ENCODE measurements at places on chromosomes 5 and 9.

DNA sequence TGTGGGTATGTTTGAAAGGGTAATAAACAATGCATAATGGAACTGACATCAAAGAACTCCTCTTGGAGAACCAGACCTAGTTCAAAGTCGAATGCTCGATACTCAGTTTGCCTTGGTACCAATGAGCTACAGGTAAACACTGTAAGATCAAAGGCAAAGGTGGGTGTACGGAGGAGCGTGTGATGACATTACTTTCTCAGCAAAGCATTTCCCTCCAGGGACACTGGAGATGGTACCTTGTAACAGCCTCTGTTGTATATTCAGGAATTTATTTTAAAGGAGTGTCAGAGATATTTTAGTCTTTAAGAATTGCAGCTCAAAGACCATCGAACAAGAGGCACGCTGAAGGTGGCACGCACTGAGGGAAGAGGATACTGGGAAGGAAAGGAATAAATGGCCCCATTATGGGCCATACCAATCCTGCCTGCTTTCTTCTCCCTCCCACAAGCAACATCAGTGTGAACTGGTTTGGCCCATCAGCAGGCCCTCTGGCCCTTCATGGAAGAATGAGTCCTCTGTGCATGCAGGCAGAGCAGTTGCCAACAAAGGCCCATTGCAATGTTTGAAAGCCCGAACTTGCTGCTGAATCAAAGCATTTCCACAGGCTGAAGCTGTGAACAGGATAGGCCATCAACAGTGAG lies 410.2 kb downstream of the ACTL7B start:
- no peak for DNase-seq

GRCh38 chr9:137743695-137744094 lies 124.9 kb downstream of the EHMT1 start:
- no peak for DNase-seq

DNA sequence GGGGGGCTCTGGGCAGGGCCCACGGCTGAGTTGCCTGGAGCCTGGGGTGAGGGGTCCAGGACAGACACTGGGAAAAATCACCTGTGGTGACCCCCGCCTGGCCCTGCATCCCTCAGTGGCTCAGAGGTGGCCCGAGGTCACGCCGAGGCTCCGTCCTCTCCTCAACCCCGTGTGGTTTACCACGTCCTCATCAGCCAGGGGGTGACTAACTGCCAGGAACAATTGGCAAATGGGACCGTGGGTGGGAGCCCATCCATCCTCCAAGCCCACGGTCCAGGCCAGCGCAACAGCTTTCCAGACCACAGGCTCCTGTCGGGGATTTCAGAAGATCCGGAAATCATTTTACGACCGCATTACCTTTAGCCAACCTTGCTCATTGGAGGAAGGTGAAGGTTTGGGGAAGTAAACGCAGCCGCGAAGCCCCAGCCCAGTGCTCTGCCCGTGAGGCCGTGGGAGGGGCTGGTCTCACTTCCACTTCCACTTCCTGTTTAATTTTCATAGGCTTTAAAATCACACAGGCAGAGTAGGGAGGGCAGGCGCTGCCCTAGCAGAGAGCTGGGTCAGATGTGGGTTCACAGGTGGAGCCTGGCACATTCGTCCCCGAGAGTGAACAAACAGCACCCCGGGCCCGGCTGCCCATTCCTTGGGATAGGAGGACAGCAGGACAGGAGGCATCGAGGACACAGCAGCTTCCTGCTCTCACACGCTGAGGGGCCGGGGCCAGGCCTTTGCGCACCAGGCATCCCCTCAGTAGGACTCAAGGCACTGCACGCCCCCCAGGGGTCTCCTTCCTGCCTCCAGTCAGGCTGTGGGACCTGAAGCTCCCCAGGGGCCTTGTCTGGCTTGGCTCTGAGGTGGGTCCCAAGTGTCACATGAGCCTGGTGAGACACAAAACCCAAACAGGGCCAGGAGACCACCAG lies 19.8 kb upstream of the SLC9A3 start:
- no peak for DNase-seq

- DNase-seq, result no peak
Observed at GRCh38 chr9:93911801-93912554, 43.2 kb downstream of the BARX1 start.

DNA sequence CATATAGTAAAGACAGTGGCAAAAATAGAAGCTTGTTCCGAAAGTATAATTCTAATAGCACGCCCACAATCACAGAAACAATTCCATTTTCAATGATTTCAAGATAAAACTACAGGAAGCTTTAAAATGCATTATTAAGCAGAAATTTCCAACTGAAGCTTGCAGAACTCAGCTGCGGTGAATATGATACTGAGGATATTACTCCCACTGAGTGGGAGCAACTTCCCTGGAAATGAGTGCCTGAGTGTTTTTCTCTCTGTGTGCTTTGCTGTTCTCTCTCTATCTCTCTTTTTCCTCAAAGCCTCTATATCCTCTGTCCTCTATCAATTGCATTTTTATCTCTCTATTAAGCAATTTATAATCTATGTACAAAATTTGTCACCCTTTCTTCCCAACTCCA lies 187.5 kb upstream of the PRDM9 start:
- DNase-seq, result no peak

- no peak for DNase-seq
Observed at GRCh38 chr5:67129768-67130167, 66.8 kb downstream of the CD180 start.

GRCh38 chr5:57745700-57746651 lies 263.4 kb upstream of the ACTBL2 start:
- DNase-seq, result no peak

DNA sequence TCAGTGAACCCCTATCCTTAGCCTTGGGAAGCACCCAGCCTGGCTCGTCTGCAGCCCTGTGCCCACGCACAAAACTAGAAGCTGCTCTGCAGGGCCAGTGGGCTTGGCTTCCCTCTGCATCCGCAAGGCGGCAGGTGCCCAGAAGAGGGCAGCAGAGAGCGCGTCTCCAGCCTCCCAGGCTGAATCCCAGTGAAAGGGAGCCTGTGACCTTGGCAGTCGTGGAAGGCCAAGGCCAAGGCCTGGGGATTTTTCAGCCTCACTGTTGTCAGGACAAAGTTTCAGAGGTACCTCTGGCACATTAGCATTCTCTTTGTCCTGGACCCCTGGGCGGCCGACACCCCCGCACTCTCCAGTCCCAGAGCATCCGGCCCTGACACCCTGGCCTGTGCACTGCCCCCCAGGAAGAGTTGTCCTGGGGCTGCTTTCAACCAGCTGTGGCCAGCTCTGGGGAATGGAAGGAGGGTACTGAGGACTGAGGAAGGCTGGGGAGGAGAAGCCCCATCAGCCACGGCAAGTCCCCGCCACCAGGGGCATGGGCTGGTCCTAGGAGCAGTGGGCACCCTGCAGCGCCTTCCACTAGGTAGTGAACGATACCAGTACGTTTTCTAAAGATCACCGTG lies 63.6 kb upstream of the IL17B start:
- peak; percentile 76 for DNase-seq

GRCh38 chr9:34227445-34227844 lies 48.6 kb downstream of the UBAP1 start:
- DNase-seq, result peak; percentile 39

GRCh38 chr9:115976781-115977180 lies 176.8 kb upstream of the PAPPA start:
- DNase-seq, result no peak

DNA sequence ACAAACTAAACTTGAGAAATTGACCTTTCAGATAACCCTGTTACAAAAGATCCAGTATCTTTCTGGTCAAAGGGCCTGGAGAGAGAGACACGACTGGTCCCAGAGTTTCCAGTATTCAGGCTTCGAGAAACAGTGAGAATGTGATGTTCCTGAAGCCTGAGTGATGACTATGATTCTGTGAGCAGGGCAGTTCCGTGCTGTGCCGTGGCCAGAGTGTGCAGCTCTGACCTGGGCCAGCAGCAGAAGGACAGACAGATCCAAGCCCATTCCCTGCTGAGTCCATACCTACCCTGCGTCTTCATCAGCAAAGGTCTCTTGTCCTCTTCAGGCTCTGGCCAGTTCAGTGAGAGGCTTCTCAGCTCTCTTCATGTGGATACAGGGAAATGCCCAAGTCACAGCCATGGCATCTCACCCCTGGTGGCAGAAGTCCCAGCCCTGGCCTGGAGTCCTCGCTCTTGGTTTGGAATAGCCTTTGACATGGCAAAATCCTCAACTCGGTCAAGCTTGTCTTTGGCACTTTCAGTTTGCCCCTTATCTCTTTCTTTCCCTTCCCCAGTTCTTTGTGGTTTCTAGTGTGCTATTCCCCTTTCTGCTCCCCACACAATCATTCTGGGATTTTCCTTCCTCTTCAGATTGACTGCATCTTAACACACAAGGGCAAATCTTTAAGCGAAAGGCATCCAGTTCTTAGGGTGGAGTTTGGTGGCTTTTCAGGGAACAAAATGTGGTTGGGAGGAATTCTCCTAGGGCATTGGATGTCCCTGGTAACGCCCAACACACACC lies 107.7 kb downstream of the LIFR start:
- DNase-seq, result no peak

DNA sequence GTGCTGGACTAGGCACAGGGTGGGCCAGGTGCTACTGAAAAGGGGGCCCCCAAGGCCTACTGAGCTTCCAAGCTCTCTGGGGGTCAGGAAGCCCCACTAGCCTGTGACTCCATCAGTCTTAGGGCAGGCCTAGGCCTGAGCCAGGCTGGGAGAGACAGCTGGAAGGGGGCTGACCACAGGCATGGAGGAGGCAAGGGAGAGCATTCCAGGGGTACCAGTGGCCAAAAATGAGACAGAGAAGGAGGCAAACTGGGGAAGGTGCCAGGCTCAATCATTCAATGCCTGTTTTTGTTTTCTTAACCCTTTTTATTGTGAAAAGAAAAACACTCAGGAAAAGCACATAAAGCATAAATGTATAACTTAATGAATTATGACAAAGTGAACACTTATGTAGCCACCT lies 26.2 kb upstream of the TCF7 start:
- no peak for DNase-seq

GRCh38 chr9:98022447-98022846 lies 34.1 kb upstream of the NANS start:
- peak; percentile 85 for DNase-seq

DNA sequence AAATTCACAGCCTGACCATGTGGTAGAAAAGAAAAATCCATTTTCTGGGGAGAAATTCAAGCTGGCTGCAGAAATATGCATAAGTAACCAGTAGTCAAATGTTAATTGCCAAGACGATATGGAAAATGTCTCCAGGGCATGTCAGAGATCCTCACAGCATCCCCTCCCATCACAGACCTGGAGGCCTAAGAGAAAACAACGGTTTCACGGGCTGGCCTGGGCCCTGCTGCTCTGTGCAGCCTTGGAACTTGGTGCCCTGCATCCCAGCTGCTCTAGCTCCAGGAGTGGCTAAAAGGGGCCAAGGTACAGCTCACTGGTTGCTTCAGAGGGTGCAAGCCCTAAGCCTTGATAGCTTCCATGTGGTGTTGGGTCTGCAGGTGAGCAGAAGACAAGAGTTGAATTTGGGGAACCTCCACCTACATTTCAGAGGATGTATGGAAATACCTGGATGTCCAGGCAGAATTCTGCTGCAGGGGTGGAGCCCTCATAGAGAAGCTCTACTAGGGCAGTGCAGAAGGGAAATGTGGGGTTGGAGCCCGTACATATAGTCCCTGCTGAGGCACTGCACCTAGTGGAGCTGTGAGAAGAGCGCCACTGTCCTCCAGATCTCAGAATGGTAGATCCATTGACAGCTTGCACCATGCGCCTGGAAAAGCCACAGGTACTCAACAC lies 49.7 kb downstream of the PTBP3 start:
- peak; percentile 14 for DNase-seq

DNA sequence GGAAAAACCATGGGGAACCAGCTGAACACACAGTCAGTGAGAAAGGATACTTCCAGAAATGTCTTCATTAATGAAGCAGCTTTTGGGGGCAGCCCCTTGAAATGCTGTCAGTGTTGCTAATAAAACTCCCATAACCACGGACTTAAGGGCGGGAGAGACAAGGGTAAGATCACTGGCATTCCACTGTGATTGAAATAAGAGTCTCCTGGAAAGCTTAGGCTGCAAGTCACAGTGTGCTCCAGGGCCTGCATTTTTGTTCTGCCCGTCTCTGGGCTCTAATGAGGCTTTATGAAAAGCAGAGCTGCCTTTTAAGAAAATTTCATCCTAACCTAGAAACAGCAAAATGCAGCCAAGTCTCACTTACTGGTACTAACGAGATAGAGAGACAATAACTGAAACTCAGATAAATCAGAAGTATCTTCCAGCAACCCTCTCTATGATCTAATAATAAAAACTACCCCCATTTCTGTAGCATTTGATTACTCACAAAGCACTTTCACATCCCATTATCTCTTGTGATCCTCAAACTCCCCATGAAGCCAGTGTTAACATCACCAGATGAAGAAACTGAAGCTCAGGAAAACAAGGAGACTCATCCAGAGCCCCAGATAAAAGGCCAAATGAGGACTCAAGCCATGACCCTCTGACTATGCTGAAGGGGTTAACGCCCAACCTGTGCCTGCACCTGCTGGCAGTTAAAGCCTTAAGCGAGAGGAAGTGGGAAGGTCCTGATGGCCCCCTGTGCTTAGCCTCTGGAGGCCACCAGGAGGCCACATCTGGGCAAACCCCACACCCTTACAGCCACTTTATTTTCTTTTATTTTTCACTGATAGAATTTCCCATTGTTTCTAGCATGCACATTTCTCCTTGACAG lies 37.5 kb downstream of the SPOCK1 start:
- peak; percentile 8 for DNase-seq

DNA sequence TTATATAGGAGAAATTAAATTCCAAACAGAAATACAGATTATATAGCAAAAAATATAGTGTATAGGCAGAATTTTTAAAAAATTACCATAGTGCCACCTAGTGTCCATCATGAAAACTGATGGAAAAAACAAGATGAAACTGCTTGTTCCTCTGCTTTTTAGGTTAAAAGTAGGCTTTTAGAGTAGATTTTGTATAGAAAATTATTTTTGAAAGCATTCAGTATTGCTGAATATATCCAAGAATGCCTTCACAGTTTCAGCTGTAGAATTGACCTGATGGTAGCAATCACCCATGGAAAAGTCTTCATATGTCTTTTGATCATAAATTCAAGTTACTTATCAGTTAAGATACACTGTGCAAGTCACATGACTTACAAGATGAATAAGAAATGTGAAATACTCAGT lies 19.7 kb downstream of the RIOK2 start:
- peak; percentile 42 for DNase-seq

- DNase-seq, result no peak
Observed at GRCh38 chr5:125654392-125654791, 768.8 kb upstream of the GRAMD2B start.

DNA sequence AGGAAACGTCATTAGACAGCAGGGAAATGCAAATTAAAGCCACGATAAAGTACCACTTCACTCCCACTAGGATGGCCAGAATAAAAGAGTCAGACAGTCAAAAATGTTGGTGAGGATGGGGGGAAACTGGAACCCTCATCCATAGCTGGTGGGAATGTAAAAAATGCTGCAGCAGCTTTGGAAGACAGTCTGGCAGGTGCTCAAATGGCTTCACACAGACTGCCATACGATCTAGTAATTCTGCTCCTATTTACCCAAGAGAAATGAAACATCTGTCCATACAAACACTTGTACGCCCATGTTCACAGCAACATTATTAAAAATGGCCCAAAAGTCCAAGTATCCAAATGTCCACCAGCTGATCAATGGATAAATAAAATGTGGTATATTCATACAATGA lies 158.9 kb upstream of the PHYKPL start:
- DNase-seq, result no peak

Measured in ELR (cell line).